ENCODE measurements at places on chromosomes 12 and 14. TPM values are rescaled to one million over a fixed set of nuclear protein-coding genes. Genes with fewer than 3 reads are reported as not detected.

The CCDC175 gene
- total RNA-seq = not detected

DNA sequence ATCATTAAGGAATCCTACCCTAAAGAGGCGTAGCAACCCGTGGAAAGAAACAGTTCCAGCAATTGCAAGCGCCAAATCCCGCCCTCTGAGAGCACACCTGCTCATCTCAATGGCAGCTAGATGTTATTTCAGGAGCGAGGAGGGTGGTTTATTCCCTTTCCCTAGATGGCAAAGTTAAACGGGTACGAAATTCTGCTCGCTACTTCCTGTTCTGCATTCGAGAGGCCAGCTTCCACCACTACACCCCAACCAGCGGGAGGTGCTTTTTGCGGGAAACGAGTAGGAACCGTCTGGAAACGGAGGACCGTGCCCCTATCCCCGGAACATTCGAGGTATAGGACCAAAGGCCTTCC is 536 bp downstream of the VPS29 start:
- DNase-seq = no peak

DNA sequence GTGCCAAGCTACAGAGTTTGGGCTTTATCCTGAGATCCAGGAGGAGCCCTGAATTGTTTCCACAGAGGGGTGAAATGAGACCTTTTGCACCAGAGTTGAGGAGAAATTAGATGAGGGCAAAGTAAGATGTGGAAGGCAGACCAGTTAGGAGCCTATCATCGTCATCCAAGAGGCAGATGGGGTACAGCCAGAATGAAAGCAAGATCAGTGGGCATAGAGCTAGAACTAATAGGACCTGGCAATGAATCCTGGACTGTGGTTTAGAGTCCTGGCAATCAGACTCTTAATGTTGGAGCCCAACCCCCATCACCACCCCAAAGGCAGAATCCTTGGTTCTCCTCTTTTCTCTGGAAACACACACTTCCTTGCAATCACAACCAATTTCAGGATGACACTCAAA is 166.6 kb upstream of the HMGA2 start:
- DNase-seq = no peak

DNA sequence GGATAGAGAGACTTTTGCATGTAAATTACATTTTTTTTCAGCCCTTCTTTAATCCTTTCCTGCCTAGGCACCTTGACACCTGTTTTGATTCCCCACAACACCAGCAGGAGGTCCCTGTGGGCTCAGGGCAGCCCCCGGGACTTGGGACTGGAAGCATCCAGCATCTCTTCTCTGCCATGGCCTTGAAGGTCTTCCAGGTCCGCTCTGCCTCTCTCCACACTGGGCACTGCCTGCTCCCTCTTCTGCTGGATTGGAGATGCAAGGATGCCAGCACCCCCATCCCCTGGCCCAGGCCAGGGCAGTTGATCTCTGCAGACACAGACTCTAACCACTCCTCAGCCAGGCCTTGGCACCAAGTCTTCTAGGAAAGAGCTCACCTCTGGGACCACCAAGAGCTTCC is 134.5 kb upstream of the C14orf180 start:
- no peak for DNase-seq
